Renal cortex interstitium (tissue), 15 donors: ENCODE measurements at places on chromosomes 4 and X. TPM values are rescaled to one million over a fixed set of nuclear protein-coding genes. Genes with fewer than 3 reads are reported as not detected.

The PF4V1 gene
- polyA plus RNA-seq = not detected

The DRD5 gene
- polyA plus RNA-seq = 0.81 TPM

The TRIM60 gene
- polyA plus RNA-seq = not detected

The SAT1 gene
- 321 TPM for polyA plus RNA-seq

The BEX5 gene
- polyA plus RNA-seq = 11.6 TPM

The INPP4B gene
- polyA plus RNA-seq = 9.2 TPM

The PDE5A gene
- 40.0 TPM for polyA plus RNA-seq

The SHISA3 gene
- polyA plus RNA-seq = 85.6 TPM

The TIGD4 gene
- polyA plus RNA-seq = 1.9 TPM

The GPR82 gene
- polyA plus RNA-seq = 0.20 TPM

The CCKAR gene
- polyA plus RNA-seq = not detected

The KIF4A gene
- polyA plus RNA-seq = 13.0 TPM

The KDR gene
- polyA plus RNA-seq = 43.8 TPM

The F8 gene
- polyA plus RNA-seq = 18.7 TPM

The ZNF280C gene
- polyA plus RNA-seq = 6.0 TPM

The USP27X gene
- polyA plus RNA-seq = 12.5 TPM

The CTAG1A gene
- polyA plus RNA-seq = not detected

The TMEM154 gene
- polyA plus RNA-seq = 1.4 TPM

The MFAP3L gene
- polyA plus RNA-seq = 20.4 TPM
